Suppressor macrophage treated with lipopolysaccharide for 1 hour (primary cell): ENCODE measurements at places on chromosomes 2 and 18.

- DNase-seq = peak; percentile 64
Observed at GRCh38 chr2:143121957-143122356, 7.3 kb upstream of the ARHGAP15 start.

GRCh38 chr18:43830947-43831346 lies 553.7 kb upstream of the SYT4 start:
- no peak for DNase-seq

GRCh38 chr2:59025157-59025757 lies 784.1 kb upstream of the FANCL start:
- peak; percentile 83 for DNase-seq

DNA sequence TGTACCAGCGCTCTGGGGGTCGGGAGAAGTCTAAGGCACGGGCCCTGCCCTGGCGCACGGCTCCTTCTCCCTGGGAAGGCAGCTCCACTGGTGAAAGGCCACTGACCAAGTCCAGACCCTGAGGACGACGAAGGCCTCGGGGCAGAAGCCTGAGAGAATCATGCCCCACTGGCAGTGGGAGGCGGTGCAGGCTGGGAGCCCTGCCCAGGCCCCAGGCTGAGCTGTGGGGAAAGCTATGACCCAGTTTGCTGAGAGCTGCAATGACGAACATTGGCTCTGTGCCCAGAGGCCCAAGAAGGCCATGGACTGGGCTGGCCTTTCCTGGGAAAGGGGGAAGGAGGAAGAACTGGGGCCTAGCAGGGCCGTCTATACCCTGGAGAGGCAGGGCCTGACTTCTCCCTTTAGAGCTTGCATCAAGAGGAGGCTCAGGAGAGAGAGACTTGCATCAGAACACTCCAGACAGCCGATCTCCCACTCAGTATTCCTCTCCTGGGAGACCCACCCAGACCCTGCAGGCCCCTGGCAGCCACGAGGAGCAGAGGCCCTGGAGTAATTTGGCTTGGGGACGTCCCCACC lies 32.9 kb downstream of the HS1BP3 start:
- DNase-seq = peak; percentile 97

GRCh38 chr18:48711651-48712486 lies 173.0 kb downstream of the CTIF start:
- peak; percentile 65 for DNase-seq

- no peak for DNase-seq
Observed at GRCh38 chr2:122266636-122267035, 511.2 kb downstream of the TSN start.

DNA sequence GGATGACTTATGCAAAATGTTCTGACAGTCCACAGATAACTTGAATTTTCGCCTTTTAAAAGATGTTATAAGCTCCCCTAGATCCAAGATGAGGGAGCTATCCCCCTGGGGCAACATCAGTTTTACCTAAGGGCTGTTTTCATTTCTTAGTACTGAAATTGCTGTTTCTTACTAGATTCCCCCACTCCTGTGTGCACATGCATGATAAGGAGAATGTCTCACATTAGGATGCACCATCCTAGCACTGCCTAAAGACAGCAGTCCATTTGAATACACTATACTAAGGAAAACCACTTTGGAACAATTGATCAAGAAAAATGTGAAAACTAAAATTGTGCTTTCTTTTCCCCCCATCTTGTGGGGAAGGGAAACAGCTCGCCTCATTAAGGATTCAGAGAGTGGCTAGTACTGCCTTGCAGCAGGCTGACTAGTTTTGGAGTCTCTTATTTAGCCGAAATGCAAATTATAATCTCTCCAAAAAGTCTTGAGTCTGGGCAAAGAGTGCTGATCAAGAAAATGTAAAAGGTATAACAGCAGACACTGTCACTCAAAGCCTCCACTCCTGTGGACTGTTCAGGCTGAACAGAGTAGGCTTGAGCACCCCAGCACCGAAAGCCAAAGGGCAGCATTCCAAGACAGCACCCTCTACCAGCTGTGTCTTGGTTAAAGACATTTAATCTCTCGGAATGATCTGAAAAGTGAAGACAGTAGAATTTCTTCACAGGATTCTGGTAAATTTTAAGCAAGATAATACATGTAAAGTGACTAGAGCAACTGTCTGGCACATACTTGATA lies 65.0 kb downstream of the ZNF385B start:
- DNase-seq = no peak

DNA sequence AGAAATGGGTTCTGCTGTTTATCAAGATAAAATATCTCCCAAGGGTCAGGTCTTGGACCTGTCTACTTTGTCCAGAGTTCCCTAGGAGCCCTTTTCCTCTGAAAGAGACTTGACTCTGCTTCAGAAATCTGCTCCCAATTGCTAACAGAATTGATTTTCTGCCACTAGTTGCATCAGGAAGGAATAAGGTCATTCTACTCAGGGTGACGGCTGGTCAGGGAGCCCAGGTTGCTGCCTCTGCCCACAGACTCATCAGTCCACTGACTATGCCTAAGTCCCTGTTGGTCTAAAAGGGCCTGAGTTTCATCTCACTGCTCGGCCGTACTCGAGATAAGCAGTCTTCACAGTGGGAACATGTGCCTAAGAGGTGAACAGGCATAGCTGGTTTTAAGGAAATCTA lies 61.2 kb downstream of the EVA1A start:
- no peak for DNase-seq

DNA sequence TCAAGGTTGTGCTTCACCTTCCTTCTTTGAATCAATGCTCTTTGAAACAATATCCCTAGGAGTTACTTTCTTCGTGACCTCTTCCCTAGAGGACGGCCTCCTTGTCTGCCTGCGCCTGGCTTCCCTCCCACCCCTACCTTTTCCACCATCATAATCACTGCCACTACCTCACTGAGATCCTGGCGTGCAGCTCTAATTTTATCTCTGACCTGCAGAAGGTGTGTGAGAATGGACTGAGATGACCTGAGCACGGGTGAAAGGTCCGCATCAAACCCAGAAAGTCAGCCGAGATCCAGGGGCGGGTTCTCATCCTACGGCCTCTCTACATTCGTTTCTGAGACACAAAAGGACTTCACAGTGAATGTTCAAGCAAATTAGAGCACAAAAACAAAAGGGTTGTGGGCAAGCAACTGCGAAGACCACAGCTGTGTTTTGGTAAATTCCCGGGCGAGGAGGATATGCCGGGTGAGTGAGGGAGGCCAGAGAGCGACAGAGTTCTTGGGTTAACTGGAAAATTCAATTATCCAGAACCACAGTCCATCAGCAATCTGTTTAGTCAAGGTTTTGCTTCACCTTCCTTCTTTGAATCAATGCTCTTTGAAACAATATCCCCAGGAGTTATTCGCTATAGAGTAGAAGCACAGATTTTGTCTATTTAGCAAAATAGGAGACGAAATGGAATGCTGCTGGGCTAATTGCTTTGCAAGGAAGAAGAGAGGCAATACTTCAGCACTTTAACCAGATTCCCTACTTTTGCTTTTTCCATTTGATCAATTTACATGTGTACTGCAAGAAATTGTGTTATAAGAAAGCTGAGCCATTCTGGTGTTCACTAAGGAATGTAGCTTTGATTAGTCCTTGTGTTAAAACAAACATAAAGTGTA lies 212.6 kb downstream of the ACKR3 start:
- DNase-seq = no peak
